NCI-H1105 treated with DMSO at 0.1 percent for 48 hours (cell line): ENCODE measurements at places on chromosomes 7 and 10.

- DNase-seq = no peak
These were observed 104.7 kb downstream of the PHF14 start for GRCh38 chr7:11078247-11078834.

DNA sequence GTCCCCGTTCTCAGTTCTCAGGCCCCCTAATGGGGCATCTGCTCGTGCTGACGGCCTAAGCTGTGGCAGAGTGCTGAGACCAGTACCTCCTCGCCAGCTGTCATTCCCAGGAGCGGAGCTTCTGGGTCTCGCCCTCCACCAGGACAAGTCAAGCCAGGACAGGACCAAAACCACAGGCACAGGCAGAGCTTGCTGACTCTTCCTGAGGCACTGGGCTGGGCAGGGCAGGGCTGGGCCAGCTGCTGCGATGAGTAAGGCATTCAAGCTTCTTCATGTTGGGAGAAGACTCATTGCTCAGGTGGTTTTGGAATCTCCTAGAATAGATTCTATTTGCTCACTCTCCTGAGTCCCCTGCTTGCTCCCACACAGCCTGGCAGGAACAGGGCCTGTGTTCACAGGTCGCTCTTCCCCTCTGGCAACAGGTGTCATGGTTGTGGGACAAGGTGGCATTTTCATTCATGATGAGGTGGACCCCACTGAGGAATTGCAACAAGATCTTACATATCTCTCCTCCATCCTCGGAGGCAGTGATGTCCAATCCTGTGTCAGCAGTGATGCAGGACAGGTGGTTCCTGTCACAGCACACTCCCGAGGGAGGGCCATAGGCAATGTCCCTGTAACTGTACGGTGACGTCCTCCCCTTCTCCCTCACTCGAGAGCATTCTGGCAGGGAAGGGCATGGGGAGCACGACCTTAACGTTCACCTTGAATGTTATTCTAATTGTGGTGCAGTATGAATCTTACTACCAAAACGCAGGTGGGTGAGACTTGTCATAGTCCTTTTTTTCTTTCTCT, 17.0 kb upstream of the SH3PXD2A start:
- DNase-seq = no peak

DNA sequence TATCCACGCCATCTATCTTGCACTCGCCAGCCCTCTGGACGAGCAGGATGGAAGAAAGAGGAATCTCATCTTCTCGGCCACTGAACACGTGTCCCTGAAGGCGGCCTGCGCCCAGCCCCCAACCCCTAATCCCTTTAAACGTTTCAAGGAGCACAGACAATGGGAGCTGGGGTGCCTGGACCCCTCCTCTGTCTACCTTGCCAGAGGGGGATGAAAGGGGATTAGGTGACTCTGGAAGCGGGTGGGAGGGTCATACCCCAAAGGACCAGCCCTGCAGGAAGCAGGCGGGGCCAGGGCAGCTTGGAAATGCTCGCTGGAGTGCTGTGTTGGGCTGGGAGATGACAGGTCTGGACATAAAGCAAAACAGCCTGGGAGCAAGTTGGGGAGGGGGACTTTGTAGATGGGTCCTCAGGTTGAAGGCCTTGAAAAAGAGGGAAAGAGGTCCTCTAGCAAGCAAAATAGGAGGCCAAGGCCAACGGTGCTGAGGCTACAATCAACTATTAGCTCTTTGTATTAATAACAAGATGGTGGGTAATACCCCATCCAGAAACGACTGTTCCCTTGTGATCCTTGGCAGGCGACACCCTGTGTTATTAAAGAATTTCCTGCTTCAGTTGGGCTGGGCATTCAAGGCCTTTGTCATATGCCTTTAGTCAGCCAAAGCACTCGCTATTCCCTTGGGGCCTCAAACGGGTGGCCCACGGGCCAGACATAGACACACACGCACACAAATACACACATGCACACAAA, 126.5 kb upstream of the UNC5B start:
- no peak for DNase-seq

DNA sequence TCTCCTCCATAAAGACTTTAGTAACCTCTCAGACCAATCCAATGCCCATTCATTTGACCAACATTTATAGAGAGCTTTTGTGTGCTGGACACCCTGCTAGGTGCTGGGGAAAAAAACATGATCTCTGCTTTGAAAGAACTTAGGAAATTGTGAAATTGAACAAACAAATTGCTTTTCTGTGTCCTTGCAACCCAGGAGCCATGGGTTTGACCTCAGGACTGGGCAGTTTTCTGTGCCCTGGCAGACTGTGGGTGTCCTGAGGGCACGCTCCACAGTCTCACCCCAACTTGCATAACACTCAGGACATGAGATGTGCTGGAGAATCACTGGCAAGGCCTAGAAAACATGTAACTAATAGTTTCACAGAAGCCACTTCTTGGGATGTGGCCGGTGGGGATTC, 429.1 kb upstream of the ZMIZ1 start:
- no peak for DNase-seq

DNA sequence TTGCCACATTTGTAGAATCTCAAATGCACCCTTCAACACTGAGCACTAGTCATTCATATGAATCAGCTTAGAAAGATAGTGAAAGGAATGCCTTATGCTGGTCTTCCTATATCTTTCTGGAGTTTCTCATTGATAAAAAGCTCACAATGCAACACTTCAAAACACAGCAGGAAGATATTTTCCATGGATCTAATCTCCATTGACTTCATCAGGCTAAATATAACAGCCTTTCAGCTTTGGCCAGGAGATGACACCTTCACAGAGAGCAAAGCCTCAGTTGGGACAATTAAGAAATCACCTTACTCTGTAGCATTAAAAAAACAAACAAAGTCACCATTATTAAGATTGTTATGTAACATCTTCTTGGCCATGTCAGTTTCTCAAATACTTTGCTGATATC, 6.7 kb downstream of the NRP1 start:
- DNase-seq = no peak

- DNase-seq = no peak
These were observed 130.6 kb upstream of the CAV2 start for GRCh38 chr7:116368965-116369364.

GRCh38 chr7:129285111-129285510, 60.3 kb downstream of the AHCYL2 start:
- no peak for DNase-seq

DNA sequence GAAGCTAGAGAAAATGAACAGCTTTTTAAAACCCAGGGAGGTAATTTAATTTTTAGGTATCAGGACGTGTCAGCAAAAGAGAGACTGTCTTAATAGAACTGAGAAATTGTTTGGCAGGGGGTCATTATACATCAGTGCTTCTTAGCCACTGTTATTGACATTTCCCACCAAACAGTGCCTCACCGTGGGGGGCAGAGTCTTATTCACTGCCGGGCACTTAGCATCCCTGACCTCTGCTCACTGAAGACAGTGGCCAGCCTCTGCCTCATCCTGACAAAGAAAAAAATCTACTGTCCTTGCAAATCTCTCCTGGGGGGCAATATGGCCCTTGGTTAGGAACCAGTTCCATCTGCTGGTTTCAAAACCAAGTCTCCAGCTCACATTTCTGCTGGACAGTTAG, 14.2 kb upstream of the MKI67 start:
- DNase-seq = no peak

DNA sequence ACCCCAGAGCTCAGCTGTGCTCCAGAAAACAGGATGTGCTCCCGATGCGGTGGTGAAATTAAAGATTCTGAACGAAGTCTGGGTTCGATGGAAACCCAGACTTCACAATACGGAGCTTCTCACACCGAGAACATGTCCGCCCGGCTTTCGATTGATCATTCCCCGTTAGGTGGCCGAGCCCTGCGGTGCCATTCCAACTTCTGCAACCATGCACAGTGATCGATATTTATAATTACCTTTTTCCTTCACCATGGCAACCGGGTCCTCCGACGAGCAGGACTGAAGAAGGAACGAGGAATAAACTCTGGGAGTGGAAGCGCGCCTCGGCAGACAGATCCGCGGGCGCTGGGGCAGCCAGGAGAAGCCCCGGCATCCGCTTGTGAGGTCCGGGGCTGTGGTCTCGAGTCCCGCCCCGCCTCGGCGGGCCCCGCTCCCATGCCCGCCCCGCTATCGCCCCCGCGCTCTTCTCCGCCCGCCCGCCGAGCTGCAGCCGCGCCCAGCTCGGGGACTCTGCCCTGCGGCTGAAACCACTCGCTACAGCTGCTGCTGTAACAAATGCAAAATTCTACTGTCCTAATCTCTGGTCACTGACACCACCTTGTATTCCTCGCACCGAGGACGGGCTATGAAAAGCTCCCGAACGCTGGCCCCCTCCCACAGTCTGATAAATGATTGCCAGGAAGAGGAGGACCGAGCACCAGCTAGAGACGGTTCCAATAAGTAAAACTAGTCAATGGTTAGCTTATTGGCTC, 26.2 kb downstream of the ABLIM1 start:
- peak; percentile 20 for DNase-seq

DNA sequence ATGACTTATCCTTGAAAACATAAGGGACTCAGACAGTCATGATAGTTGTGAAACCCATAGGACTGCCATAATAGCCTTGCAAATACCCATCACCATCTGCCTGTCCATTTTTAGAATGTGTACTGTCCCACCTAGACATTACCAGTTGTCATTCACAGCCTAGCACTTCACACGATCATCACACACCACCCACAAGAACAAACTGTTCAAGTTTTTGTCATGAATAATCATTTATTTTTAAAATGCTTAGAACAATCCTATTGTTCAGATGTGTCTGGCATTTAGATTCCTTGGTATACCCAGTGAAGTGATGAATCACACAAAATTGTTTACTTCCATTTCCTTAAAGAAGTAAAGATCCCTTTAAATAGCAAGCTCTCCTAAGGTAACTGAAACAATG, 46.6 kb downstream of the CCDC3 start:
- no peak for DNase-seq

GRCh38 chr10:101974091-101974971, 81.6 kb downstream of the ARMH3 start:
- DNase-seq = no peak

GRCh38 chr10:91901784-91902677, 7.3 kb downstream of the FGFBP3 start:
- no peak for DNase-seq

DNA sequence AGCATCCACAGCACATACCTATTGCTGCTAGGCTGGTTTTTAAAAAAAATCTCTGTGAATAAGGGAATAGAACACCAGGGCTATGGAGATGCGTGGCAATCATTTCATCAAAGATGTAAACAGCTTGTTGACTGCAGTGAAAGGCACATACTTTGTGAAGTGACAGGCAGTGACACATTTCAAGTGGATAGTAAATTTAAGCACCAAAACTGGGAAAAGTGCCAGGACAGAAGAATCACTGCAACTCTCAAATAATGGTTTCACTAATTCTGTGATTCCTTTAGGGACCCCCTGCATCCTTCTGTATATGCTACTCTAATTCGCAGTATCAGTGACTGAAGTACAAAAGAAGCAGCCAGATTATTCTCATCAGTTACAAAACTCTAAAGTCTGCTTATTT, 145.2 kb upstream of the KLF14 start:
- peak; percentile 50 for DNase-seq

- no peak for DNase-seq
These were observed 370.1 kb upstream of the GALNT17 start for GRCh38 chr7:70761711-70762328.

DNA sequence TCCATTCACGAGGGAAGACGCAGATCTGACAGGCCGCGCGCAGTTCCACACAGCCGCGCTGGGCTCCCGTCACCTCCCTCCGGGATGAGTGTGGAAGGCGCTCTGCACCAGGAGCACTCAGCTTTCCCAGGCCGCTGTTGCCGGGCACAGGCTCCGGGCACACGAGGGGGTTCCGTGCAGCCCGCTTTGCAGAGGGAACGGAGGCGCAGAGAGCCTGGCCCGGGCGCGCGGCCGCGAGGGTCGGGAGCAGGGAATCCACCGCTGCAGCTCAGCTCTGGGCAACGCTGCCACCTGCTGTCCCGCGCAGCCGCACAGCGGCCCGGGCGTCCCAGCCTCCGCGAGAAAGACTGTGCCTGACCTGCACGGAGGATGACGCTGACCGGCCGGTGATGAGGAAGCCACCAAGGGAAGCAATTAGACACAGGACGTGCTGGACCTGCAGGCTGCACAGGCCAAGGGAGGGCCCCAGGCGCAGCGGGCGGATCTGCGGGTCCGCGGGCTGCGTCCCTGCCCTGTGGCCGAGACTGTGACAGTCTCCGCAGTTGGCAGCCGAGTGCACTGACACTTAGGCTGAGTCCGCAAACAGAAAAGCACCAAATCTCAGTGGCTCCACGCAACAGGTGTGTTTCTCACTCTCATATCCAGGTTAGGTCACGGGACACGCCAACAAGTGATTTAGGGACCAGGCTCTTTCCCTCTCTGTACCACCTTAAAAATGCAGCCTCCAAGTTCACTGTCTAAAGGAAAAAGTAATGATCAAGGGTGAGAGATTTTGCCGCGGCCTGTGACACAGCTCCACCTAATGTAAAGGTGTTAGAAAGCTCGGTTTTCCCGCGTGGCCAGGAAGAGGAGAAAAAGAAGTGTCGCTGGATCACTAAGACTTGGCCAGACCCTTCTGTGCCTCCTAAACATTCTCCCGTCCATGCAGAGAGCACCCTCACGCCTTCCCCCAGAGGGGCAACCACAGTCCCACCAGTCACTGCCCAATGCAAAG, 94.5 kb downstream of the SEC61G start:
- peak; percentile 50 for DNase-seq

- DNase-seq = no peak
These were observed 96.2 kb downstream of the SGMS1 start for GRCh38 chr10:50527442-50528043.
